ENCODE measurements at places on chromosomes 3 and 15.

DNA sequence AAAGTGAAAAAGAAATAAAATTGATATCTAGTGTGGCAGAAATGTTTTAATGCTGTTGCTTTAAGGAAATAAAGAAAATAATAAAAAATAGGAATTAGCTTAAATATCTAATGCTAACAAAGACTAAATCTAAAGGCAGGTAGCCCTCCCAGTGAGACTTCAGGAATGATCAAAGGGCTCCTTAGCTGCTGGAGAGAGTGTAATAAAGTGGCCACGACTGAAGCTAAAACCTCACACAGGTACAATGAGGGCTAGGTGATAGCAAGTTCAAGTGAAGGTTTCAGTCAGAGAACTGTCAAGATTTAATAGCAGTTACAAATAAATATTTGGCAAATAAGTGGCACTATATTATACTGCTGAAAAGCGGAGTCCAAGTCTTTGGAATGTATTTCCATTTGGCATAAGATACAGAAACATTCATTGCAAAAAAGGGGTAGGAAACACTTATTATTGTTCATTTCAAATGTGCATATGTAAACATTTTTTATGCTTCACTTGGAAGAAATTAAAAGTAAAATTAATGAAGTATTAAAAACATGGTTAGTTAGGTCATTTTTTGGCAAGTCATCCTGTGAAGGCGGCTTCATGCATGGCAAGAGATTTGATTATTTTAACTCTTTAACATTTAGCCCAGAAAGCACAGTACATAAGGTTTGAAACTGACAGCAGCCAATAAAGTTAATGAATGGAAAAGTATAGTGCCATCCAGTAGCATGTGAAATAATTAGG is 168.2 kb downstream of the ECT2 start:
- no peak for DNase-seq

- DNase-seq, result no peak
Observed at GRCh38 chr3:127986803-127987202, 65.4 kb upstream of the SEC61A1 start.

GRCh38 chr3:194130807-194131589 is 5.0 kb upstream of the HES1 start:
- DNase-seq, result no peak

DNA sequence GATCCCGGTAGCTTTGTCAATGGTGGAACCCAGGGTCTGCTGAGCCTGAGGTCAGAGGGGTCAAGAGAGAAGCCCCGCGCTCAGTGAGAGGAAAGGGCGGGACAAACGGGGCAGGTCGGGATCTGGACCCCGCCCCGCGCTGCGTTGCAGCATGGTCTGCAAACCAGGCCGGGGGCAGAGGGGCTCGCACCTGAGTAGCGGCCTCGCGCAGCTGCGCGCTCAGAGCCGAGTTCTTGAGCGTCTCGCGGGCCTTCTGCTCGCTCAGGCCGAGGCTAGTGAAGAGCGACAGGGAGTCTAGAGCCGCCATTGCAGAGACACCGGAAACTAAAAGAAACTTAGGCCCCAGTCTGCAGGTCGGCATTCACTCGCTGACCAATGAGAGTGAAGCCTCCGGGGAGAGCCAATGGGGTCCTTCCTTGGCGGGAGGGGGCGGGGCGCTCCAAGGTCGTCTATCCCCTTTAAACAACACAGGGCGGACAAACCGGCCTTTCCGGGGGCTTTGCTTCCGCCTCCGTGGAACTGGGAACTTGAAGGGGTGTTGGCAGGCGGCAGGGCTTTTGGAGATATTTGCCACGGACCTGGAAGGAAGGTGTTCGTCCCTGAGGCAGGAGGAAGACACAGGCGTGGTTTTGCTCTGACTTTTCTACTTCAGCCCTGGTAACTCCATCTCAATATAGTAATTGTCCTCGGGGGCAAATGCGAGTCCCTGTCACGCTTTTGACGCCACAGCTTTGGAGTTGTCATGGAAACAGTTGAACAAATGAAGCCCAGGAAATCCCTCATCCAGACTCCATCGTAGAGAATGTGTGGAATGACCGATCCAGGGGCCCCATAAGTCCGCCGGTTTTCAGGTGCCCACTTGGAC is at the start of gene QARS1:
TSS of gene QARS1 (minus strand) at position 331 of the 865 bp plus-strand sequence. CDS start at position 307, 24 bp downstream.
- DNase-seq, result peak; percentile 90

DNA sequence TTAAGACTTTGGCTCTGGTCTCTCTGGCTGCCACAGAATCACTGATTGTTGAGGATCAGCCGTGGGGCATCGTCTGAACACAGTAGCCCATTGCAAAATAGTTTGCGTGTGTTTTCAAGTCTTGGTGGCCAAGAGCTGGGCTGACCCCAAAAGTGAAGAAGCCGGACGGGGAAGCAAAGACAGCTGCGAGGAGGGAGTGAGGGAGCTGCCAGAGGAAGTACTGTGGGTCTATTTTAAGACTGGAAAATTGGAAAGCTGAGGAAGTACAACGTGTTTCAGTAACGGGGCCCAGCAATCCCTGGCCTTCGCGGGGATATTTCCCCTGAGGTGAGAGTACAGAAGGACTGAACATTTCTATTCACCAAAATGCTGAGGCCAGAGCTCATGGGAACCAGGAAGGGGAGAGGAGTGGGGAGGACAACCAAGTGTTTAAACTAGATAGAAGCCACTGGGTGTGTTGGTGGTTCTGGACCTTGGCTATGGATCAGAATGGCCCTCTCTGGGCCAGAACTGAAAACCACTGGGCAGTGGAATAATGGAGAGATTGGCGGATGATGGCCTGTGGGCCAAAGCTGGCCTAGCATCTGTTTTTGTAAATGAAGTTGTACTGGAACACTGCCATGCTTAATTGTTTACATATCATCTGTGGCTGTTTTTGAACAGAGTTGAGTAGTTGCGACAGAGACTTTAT is 34.1 kb upstream of the LIMD1 start:
- no peak for DNase-seq

GRCh38 chr3:13536832-13537231 is 12.1 kb upstream of the FBLN2 start:
- no peak for DNase-seq

GRCh38 chr15:68512052-68512451 is 66.7 kb upstream of the CORO2B start:
- no peak for DNase-seq
